NT2/D1 (cell line): ENCODE measurements at places on chromosomes 16 and 17.
A peak's percentile ranks its signal among the peaks of the same experiment; 100 is the strongest.

- DNase-seq = no peak
Measured at GRCh38 chr17:78575340-78575739, 1.9 kb downstream of the DNAH17 start.

DNA sequence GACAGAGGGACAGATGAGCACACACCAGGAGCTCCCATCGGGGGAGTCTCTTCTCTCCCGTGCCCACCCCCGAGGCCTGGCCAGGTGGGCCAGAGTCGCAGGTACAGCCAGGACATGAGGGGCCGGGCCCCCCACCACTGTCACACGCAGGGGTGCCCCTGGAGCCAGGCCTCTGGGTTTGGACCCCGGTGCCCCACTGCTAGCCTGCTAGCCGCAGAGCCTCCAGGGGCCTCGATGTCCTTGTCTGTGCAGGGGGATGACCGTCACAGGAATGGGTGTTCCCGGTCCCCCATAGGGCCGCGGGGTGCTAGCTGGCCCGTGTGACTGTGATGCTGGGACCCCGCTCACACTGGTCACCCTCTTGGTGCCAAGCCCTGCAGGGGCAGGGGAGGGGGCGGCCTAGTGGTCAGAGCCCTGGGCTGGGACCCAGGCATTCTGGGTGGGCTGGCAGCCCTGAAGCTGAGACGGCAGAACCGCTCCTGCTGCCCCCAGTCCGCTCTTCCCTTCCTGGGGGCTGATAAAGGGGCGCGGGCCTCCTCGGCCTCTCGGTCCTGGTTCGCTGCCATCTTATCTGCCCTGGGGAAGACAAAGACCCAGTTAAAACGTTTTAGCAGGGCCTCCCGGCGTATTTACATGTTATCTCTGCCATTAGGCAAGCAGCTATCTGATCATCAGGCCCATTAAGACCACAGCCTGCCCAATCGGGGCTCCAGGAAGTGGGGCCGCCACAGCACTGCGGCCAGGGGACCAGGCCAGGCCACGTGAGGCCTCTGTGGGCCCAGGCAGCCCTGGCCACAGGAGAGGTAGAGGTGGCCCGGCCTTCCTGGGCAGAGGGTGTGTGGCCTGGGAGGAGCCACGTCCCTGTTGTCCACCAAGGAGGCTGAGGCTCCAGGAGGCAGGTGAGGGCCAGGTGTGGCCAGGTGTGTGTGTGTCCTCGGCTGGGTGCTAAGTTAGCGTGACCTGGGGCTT is 57.2 kb upstream of the ZC3H18 start:
- no peak for DNase-seq

GRCh38 chr17:41258406-41258805 is 3.2 kb downstream of the KRTAP9-9 start:
- DNase-seq = no peak

GRCh38 chr16:75105306-75106061 is 11.1 kb downstream of the LDHD start:
- DNase-seq = no peak

- no peak for DNase-seq
Measured at GRCh38 chr16:6528217-6528616, 804.4 kb upstream of the RBFOX1 start.

- no peak for DNase-seq
Measured at GRCh38 chr16:17343028-17343427, 127.7 kb downstream of the XYLT1 start.

GRCh38 chr16:4496305-4496704 is 20.1 kb downstream of the HMOX2 start:
- DNase-seq = no peak

- no peak for DNase-seq
Measured at GRCh38 chr17:9238340-9239245, 217.3 kb downstream of the NTN1 start.

DNA sequence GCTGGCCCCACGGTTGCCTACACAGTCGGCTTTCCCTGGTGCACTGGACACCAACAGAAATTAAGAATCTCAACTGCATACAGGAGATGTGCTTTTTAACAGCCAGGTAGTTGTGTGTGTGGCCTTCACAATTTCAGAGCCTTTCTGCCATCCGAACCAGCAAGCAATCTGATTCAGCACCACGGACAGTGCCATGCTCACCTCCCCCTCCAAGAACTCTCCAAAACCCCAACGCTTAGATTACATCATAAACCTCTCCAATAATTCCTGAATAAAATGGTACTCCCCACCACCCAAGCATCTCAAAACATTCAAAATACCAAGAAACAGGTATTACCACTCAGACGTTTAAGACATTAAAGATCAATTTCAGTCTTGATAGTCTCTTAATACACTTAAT is 31.8 kb downstream of the USP7 start:
- DNase-seq = peak; percentile 68

- no peak for DNase-seq
Measured at GRCh38 chr16:81371106-81371505, 56.3 kb downstream of the GAN start.

DNA sequence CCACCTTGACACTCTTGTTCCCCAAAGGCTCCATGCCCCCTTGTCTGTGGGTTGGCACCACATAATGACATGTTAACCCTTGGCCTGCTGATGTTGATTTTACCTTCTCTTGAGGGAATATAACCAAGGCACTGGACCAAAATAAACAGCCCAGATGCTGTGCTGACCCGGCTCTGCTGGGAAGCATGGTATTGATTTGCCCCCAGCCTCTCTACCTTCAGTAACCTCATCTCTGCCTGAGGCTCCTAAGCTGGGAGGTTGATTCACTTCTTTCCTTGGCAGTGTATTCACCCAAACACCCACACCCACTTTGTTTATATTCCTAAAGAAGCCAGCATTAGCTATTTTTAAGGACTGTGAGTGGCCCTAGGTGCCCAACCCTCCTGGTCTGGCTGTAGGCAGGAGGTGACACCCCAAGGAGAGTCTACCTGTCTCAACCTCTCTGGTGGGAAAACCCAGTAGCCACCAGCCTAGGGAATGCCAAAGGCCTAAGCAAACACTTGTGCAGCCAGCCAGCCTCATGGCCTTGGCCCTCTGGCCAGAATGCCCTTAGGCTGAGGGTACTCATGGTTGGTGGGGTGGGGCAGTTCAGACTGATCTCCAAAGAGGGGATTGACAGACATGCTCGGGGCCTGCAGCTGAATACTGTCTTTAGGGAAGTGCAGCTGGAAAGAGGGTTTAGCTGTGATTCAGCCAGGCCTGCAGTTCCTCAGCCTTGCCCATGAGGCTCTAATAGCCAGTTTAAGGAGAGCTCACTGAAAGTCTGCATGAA is 42.7 kb downstream of the GNAO1 start:
- no peak for DNase-seq

GRCh38 chr16:89401641-89402445 is 88.5 kb downstream of the ANKRD11 start:
- DNase-seq = no peak

- no peak for DNase-seq
Measured at GRCh38 chr16:70430667-70431536, 8.0 kb downstream of the ST3GAL2 start.

- DNase-seq = no peak
Measured at GRCh38 chr17:13953841-13954240, 115.5 kb upstream of the COX10 start.

GRCh38 chr16:5044011-5044540 is 10.3 kb upstream of the NAGPA start:
- DNase-seq = no peak

GRCh38 chr17:1365445-1366039 is 34.5 kb downstream of the YWHAE start:
- peak; percentile 28 for DNase-seq

DNA sequence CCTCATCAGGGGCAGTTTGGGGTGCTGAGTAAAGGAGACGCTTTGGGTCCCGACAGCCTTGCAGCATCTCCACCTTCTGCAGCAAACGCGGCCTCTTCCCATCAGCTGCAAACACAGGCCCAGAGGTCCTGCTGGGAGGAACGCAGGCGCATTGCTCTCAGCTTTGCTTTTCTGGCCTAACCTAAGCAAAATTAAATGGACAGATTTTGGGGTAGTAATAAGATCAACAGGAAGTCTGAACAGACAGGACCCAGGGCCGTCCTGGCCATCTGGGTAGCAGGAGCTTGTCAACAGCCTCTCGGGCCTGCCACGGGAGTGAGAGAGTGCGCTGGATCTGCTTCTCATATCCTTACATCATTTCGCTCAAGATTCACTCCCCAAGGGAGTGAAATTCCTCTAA is 7.2 kb downstream of the NUBP1 start:
- DNase-seq = no peak

GRCh38 chr16:23561586-23561985 is 4.1 kb downstream of the UBFD1 start:
- no peak for DNase-seq

- DNase-seq = no peak
Measured at GRCh38 chr17:18950346-18950745, 1.6 kb upstream of the SLC5A10 start.

DNA sequence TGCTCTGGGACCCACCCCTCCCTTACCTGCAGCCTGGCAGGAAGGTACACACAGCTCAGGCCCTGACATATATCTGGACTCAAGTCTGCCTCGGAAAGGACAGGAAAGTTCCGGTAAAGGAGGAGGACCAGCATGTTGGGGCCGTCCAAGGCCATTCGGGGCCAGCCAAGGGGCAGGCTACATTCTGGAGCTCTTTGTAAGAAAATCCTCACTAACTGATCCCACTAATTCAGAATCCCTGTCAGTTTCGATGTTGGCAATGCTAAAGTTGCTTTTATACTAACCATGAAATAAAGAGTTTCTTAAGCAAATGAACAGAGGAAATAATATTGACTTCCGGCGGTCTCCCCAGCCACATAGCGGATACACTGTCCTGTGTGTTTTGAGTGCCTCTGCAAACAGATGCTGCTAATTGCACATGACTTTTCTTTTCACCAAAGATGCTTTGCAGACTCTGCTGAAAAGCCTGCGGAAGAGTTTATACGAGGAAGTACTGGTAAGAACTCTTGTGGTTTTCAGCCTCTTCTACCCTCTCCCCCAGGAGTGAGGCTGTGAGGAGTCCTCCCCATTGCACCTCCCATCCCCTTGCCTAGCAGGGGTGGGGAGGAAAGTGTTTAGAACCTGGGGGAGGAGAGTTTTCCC is 54.8 kb downstream of the PLXDC1 start:
- no peak for DNase-seq

- DNase-seq = no peak
Measured at GRCh38 chr16:65116216-65116615, 5.6 kb downstream of the CDH11 start.

DNA sequence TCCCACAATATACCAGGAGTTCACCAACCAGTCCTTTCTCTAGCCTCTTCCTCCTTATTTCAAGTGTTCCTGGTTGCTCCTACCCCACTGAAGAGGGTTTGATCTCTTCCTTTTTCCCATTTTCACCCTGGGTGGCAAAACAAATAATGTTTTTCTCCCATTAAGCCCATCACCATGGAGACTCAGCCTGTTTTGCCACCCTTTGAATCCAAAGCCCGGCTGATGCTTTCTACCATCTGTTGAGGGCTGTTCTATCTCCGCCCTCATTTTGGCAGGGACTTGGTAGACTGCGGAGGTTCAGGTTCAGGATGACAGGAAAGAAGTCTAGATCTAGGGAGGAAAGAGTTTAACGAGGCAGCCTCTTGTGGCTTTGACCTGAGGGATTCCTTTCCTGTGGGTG is 2.6 kb downstream of the DNAH2 start:
- no peak for DNase-seq

DNA sequence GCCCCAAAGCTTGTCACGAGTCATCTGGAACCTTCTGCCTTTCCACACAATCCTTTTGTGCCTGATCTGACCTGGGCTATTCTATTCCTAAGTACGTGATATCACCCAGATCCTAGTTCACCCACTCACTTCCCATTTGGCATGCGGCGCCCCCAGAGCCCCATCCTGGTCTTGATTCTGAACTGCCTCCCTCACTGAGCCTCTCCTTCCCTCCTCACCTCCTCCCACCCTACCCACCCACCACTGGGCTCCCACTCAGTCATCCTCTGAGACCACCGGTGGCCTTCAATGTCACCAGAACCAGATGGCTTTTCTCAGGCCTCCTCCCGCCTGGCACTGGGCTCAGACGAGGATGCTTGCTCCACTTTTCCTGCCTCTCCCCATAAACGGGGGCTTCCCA is 18.5 kb downstream of the WDR45B start:
- DNase-seq = no peak

DNA sequence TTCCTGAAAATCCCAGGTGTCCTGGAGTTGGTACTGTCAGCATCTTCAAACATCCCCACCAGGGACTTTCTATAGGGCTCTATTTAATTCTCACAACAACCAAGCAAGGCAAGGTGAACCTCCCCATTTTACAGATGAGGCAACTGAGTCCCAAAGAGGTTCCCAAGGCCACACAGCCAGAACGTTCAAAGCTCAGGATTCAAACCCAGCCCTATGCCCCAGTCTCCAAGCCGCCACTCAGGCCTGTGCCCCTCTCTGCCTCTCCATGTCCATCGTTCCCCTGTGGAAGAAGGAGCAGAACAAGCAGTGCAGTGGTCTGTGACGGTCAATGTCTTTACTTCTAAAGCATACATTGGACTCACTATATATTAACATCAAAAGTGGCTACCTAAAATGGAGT is 6.1 kb downstream of the ZNF319 start:
- DNase-seq = no peak

- no peak for DNase-seq
Measured at GRCh38 chr17:63190821-63191370, 224.9 kb downstream of the TANC2 start.

DNA sequence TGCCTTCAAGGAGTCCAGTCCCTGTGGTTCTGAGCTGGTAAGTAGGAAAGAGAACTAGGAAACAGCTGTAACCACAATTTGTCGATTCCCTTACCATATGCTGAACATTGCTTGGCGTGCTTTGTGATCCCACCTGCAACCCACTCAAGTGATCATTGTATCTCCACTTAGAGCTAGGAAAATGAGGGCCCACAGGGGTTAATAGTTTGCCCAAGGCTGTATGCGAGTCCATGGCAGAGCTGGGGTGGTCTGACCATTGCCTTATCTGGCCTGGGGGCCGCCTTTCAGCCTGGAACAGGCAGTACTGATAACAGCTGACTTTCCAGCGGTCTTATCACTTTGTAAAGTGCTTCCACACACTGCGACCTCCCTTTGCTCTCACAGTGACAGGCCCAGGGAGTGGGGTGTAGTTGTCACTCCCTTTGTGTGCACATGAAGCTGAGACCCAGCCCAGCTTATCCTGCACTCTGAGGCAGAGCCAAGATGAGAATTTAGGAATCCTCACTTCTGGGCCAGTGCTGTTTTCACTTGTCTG is 9.8 kb downstream of the MYL4 start:
- no peak for DNase-seq

GRCh38 chr16:84514874-84515835 is 10.7 kb upstream of the MEAK7 start:
- no peak for DNase-seq

DNA sequence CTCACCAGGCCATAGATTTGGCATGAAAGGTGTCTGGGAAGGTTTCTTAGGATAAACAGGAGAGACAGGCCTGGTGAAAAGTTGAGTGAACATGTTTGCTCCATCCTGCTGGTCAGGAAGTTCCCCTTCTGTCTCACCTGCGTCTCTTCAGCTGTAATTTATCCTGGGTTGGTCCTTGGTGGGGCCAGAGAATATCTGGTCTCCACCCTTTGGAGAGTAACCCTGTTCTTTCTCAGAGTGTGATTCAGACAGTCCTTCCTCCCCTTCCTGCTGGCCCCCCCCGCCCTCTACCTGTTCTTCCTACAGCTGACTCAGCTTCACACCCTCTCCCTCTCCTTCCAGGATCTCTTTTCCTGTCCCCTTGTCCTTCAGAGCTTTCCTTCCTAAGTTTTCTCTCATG is 17.1 kb downstream of the MINK1 start:
- no peak for DNase-seq

- no peak for DNase-seq
Measured at GRCh38 chr17:55852734-55853133, 101.9 kb downstream of the PCTP start.
